ENCODE measurements at places on chromosomes 5 and 9.

DNA sequence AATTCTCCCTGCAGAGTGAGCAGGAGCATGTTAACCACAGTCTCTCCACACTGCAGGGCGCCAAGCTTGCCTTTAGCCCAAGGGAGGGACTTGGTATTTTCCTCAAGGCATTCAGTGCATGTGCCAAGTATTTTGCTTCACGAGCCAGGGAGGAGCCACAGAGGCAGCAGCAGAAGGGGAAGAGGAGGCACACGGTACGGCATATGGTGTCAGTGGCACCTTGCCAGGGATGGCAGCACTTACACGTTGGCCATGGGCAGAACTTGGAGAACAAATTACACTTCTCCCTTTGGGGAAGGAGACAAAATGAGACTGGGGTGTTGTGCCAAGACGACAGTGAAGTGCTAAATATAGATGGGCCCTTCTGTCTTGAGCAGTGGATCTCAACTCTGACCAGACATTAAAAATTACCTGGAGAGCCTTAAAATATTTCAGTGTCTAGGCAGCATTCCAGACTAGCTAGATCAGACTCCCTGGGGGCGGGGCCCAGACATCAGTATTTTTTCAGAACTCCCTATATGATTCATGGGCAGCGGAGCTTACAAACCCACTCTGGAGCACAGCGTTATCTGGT, 155.8 kb downstream of the DRD1 start:
- no peak for DNase-seq

GRCh38 chr5:36152324-36153297, 700 bp downstream of the SKP2 start:
- DNase-seq: no peak

DNA sequence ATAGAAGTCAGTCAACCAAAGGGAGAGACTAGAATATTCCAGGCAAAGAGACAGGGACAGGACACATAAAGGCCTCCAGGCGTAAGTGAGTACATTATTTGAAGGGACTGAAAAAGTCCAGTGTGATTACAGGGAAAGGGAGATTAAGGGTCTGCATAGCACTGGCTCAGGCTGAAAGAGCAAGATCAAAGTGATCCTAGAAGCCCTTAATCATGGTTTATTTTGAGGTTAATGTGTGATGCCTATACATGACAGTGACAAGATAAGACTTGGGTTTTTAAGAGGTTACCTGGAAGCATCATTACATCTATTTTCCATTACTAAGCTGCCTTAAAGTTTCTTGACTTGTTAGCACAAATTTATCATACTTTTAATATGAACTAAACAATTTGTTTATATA, 25.8 kb downstream of the LMBRD2 start:
- no peak for DNase-seq

DNA sequence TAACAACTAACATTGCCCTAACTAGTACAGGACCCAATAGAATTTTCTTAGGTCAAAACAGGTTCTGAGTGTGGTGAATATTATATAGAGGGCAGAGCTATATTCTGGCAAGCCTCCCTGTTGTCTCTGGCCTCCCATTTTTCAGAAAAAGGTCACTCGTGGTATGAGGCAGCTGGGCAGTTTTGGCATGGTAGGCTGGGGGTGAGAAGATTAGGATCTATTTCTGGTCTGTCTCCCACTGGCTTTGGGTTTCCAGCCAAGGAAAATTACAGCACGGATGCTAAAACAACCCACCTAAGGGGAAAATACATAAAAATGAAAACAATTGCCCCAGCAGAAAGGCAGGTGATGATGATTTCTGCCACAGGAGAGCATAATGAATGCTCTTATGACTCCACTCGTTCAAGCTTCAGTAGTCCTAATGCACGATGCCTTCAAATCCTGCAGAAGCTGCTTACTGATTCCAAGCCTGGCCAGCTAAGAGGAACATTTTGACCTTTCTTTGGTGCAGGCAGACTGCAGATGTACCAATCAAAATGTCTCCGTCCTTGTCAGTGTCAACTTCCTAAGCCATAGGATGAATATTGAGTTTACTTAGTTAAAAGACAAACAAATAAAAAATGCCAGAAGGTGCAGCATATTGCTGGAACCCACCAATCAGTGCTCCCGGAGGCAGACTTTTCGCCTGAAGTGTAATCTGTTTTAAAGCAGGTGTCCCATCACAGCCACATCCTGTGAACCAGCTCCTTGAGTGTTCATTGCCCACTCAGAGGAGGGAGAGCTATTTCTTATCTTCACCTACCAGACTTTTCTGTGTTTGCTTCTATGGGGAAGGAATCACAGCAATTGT, 435.4 kb downstream of the ZSWIM6 start:
- peak; percentile 15 for DNase-seq

GRCh38 chr9:8419596-8420275, 620.2 kb upstream of the DMAC1 start:
- no peak for DNase-seq

GRCh38 chr5:138459311-138459933, 5.9 kb upstream of the EGR1 start:
- no peak for DNase-seq

DNA sequence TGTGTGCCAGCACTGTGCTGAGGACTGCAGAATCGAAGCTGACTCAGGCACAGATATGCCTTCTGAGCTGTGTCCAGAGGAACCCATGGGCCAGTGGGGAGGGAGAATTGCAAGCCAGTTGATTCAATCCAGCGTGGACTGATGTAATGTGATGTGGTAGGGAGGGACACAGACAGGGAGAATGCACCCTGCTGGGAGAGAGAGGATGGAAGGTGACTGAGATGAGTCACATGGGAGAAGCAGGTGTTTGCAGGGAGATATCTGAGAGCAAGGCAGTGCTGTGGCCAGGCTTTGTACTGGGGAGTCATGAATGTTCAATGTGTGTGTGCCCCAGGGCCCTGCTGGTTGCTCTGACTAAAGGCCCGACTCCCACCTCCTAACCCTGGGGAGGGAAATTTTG, 75.7 kb downstream of the IRX1 start:
- DNase-seq: no peak

DNA sequence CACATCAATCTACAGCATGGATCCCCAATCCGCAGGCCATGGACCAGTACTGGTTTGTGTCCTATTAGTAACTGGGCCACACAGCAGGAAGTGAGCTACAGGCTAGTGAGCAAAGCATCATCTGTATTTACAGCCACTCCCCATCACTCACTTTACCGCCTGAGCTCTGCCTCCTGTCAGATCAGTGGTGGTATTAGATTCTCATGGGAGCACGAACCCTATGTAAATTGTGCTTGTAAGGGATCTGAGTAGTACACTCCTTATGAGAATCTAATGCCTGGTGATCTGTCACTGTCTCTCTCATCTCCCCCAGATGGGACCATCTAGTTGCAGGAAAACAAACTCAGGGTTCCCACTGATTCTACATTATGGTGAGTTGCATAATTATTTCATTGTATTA, 212.7 kb upstream of the FAM174A start:
- no peak for DNase-seq

GRCh38 chr9:33687779-33688178, 107.6 kb upstream of the PRSS3 start:
- DNase-seq: no peak

DNA sequence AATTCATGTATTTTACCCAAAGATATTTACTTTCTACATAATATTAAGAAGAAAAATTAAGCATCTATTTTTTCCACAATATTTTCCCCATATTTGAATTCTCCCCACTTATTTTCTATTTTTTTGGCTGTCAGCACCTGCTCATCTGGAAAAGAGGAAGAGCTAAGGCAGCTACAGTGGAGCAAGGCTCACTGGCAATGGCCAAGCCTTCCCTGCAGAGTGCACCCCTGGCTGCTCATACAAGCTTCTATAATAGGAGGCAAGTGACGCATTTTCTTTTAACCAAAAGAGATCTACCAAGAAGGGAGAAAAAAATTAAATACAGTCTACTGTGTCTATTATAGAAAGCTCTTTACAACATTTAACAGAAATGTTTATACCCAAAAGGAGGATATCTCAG, 72.5 kb downstream of the AUH start:
- DNase-seq: no peak

DNA sequence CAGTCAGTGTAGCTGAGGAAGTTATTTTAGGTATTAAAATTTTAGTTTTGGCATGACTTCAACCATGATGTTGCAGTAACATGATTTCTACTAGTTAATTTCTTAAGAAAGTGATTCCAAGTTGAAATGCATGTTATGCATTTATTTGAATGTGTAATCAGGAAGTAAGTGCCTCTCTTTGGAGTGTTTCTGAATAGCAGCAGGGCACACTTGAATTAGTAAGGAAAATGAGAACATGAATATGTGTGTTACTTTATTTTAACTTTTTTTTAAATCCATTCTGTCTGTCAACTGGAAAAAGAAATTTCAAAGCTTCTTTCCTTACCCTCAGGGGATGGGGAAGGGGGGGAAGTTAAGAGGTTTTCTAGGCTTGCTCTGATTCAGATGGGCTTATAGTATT, 40.4 kb downstream of the CTNNA1 start:
- no peak for DNase-seq

- DNase-seq: no peak
These were observed 580.9 kb upstream of the WWC1 start for GRCh38 chr5:167710444-167711073.

DNA sequence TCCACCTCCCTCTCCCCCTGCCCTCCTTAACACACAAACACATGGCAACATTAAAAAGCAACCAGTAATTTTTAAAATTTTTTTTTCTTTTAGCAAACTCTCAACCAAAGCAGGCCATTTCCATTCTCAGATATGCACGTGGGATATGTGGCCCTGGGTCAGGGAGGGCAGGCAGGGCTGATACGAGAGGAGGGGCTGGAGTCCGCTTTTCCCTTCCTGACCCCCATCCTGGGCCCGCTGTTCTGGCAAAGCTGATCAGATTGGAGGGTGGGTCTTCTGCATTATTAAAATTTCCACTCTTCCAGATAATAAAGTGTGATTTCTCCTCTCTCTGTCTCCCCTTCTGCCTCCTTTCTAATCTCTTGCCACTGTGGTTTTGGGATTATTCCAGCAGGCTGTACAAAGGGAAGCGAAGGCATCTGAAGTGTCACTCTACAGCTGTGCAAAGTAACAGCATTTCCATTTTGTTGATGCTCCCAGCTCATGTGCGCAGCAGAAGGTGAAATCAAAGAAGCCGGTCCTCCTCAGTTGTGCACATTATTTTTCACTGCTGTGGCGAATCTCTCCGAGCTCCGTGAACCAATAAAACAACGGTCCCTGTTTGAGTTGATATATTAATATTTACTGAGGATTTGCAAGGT, 12.0 kb downstream of the IRX1 start:
- DNase-seq: no peak

GRCh38 chr5:113081091-113081839, 104.7 kb downstream of the DCP2 start:
- DNase-seq: no peak

GRCh38 chr9:124699575-124699974, 71.5 kb downstream of the NR6A1 start:
- DNase-seq: no peak
